ENCODE measurements at places on chromosomes 3 and 15. TPM values are rescaled to one million over a fixed set of nuclear protein-coding genes. Genes with fewer than 3 reads are reported as not detected.

Gene STRIT1
- total RNA-seq, result 1.5 TPM

Gene PFN2
- total RNA-seq, result 31.9 TPM

Gene CAPN3
- total RNA-seq, result 2.8 TPM

Gene NPAP1
- total RNA-seq, result not detected

Gene CDAN1
- total RNA-seq, result 6.4 TPM

Gene MBNL1
- total RNA-seq, result 213 TPM

Gene SCAMP5
- 1.7 TPM for total RNA-seq

Gene PRTG
- total RNA-seq, result 0.58 TPM

Gene KLHL40
- 0.29 TPM for total RNA-seq

Gene USP13
- total RNA-seq, result 170 TPM

Gene CD80
- not detected for total RNA-seq

Gene CIAO2A
- 79.5 TPM for total RNA-seq

Gene SAXO2
- 1.0 TPM for total RNA-seq

Gene CHL1
- 2.2 TPM for total RNA-seq

Gene DCBLD2
- 64.0 TPM for total RNA-seq

Gene MNS1
- 0.77 TPM for total RNA-seq

Gene MAPK6
- 10.4 TPM for total RNA-seq

Gene PRICKLE2
- total RNA-seq, result 15.2 TPM

Gene DALRD3
- total RNA-seq, result 14.9 TPM

Gene SOX14
- not detected for total RNA-seq

Gene RLBP1
- total RNA-seq, result not detected

Gene MUC13
- not detected for total RNA-seq

Gene TM4SF18
- total RNA-seq, result 19.4 TPM

Gene ARHGAP31
- total RNA-seq, result 33.5 TPM

Gene RFC4
- 6.1 TPM for total RNA-seq

Gene RBMS3
- 22.2 TPM for total RNA-seq

Gene CLSTN2
- total RNA-seq, result 4.5 TPM

Gene SCN11A
- not detected for total RNA-seq

Gene SETMAR
- 13.8 TPM for total RNA-seq

Gene CHST14
- 6.9 TPM for total RNA-seq

Gene NIT2
- 43.9 TPM for total RNA-seq

Gene GP5
- 0.11 TPM for total RNA-seq

Gene HRG
- total RNA-seq, result not detected

Gene RSL24D1
- 39.8 TPM for total RNA-seq

Gene CYP19A1
- total RNA-seq, result 0.60 TPM

Gene ARL14
- total RNA-seq, result not detected

Gene CD200
- 0.32 TPM for total RNA-seq

Gene EPHA6
- total RNA-seq, result not detected

Gene GADL1
- total RNA-seq, result 0.16 TPM

Gene CSK
- total RNA-seq, result 28.4 TPM

Gene ABHD17C
- total RNA-seq, result 5.8 TPM

Gene SHC4
- total RNA-seq, result 2.1 TPM

Gene MAPKAPK3
- 340 TPM for total RNA-seq

Gene COL6A5
- not detected for total RNA-seq
